Activated CD8-positive, alpha-beta memory T cell treated with anti-CD3 and anti-CD28 coated beads for 1 hour (primary cell): ENCODE measurements at places on chromosomes 1 and 21.

DNA sequence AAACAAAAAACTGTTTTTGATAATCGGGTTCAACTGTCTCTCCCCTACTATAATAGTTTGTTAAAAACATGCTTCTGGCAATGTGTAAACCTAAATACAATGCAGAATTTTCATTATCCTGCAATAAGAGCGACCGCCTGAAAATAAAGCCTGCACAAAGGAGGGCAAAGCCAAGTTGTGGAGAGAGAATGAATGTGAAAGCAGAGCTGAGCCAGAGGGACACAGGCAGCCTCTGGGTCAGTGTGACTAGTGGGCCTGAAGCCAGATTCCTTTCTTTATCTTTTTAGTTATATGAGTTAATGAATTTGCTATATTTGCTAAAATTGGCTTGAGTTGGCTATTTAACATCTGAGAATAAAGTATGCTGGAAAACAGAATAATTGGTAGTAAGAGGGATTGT is 615.2 kb downstream of the PLA2G4A start:
- no peak for DNase-seq

GRCh38 chr21:41817877-41818855 is 51.3 kb upstream of the RIPK4 start:
- DNase-seq: no peak

GRCh38 chr1:16926491-16927073 is 4.9 kb downstream of the CROCC start:
- no peak for DNase-seq

- DNase-seq: no peak
Observed at GRCh38 chr1:193335806-193336428, 149.5 kb upstream of the B3GALT2 start.

- DNase-seq: no peak
Observed at GRCh38 chr1:183817576-183818288, 12.8 kb downstream of the RGL1 start.

DNA sequence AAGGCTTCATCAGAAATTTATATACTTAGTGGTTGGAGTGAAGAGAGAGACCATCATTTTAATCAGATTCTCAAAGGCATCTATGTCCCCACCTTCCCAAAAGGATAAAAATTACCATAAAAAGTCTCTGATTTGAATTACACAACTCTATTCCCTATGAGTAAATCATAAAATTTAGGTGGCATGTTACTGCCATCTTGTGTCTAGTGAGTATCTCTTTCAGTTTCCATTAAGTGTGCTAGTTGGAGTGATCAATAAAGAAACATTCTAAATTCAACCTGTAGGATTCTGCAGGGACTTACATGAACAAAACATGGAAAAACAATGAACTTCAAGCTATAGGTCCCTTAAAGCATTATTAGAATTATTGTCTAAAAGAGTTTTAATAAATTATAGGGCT is 655.4 kb downstream of the LTN1 start:
- DNase-seq: no peak

DNA sequence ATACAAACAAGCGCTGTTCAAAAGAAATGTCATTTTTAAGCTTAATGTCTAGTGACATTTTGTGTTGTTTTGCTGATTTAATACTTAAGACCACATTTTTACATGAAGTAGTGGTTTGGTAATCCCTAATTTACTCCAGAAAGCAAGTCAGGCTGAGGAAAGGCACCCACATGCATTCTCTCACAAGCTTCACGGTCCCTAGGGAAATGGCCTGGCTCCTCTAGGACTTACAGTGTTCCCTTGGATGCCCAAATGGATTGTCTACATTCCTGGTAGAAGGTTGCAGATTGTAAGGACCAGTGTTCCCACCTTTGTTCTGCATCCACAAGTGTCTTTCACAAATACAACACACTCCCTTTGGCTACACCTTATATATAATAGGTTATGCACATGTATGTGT is 9.5 kb downstream of the GPSM2 start:
- no peak for DNase-seq

DNA sequence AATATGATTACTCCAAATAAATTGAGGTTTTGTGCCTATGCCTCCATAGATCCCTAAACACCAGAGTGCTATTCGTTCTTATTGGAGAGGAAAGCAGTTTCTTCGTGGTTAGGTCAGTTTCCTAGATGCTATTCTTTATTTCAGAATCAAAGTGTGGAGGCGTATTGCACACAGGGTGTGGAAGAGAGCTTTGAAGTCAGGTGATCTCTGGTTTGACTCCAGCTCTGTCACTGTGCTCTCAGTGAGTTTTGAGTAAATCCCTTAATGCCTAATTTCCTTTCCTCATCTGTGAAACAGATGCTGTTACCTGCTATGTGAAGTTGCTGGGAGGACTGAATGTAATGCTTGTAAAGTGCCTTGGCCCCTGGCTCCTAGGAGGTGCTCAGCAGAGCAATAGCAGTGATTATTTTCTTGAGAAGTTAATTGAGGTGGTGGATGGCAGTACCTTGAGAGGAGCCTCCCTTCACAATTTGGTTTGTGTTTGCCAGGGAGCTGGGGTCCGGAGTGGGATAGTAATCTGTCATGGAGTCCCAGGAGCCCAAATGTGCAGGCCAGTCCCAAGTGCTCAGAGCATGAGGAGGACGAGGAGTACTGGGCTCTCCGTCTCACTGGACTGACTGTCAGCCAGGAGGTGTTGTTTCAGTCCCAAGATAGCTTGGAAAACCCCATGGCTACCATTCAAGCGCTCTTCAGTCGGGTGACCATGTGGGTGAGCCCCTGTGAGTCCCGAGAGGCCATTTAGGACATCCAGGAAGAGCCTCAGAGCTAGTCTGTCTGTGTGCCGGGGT is 14.9 kb downstream of the NTPCR start:
- DNase-seq: no peak

DNA sequence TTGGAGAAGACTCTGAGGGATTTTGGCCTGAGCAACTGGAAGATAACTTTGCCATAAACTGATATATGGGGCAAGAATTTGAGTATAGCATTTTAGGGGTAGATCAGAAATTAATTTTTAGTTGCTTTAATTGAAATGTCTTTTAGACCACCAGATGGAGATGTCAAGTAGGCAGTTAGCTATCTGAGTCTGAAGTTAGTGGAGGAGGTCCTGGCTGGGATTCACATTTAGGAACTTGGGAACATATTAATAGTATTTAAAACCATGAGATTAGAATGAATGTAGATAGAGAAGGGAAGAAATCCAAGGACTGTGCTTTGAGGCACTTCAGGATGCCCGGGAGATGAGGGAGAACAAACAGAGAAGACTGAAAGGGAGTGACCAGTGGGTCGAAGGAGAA is 32.6 kb downstream of the SLC44A3 start:
- no peak for DNase-seq

DNA sequence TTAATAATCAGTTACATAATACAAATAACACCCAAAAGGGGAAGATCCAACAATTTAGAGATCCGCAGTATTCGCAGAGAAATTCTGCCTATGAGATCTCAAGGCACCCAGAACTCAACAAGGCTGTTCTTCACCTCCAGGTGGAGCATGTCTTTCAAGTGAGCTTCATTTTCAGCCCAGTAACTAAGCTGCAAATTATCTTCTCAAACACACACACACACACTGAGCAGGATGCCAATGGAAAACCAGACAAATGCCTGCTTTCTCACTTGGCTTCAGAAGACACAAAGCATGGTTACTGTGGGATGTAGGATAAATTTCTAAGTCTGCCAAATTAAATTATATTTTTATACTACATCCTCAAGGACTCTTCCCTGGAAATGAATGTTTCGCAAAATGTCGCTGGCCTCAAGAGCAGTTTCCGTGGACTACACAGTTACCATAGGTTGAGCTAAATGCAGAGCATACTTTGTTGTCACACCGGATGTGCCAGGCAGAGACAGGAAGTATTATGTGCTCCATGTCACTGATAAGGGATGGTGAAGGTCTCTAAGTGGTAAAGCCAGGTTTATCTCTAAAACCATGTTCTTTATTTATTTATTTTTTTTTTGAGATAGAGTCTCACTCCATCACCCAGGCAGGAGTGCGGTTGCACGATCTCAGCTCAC is 30.3 kb downstream of the UBR4 start:
- DNase-seq: no peak

- DNase-seq: no peak
Observed at GRCh38 chr1:109977225-109977624, 7.3 kb upstream of the AHCYL1 start.

GRCh38 chr1:7729761-7730160 is 41.3 kb upstream of the VAMP3 start:
- DNase-seq: no peak
